GM06990 (cell line): ENCODE measurements at places on chromosomes 7 and 10.

- DNase-seq = no peak
These were observed 110.7 kb downstream of the WDR37 start for GRCh38 chr10:1166828-1167275.

DNA sequence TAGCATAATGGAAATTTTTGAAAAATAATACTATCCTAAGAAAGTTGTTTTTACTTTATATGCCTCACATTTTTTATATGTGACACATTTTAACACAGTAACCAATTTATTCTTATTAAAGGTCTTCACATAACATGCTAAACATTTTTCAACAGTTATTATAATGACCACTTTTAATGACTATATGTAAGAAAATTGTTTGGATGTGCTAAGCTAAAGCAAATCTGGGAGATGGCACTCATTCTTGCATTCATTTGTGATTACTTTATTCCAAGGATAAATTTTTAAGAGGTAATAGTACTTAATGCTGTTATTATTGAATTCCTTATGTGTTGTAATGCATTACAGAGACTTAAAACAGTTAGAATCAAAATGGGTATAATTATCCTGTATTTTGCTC lies 88.1 kb downstream of the ANKIB1 start:
- DNase-seq = no peak

- DNase-seq = no peak
These were observed 346.4 kb upstream of the SHH start for GRCh38 chr7:156158693-156159092.

DNA sequence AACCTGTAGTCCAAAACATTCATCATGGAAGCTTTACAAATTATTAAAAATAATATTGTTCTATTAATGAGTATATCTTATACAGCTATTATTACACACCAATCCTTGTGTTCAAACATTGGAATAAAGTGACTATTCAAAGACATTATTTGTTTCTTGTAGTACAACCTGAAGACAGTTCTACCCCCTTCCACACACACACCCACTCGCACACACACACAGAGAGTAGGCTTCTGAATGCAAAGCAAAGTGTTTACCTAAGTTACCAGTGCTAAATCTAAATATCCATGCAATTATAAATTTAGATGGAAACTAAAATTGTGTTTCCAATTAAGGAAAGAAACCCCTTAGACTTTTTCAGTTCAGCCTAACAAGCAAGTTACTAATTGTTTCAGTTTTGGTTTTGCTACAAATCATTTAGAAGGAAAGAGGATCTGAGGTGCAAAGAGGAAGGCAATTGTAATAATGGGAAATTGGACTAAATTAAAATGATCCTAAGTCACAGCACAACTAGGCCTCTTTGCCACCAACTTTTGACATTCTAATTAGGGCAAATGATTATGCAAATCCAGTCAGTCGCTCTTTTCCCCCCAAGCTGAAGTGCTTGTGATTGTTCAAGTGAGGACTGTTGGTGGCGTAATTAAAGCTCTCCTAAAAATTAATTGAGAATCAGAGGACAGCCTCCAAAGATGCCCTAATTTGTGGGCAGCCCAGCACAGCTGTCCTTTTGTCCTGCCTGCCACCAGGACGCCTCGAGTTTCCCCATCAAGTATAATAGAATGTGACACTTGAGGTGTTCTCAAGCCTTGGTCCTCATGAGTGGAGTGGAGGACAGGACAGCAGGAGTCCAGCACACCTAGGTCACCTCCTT lies 19.9 kb upstream of the ATOH7 start:
- DNase-seq = no peak

GRCh38 chr7:30805931-30806330 lies 34.7 kb downstream of the MINDY4 start:
- no peak for DNase-seq

GRCh38 chr10:79610601-79611191 lies at the start of gene SFTPA1:
TSS of gene SFTPA1 (plus strand) at chr10:79610939. CDS start at chr10:79611826, 887 bp downstream.
- no peak for DNase-seq

DNA sequence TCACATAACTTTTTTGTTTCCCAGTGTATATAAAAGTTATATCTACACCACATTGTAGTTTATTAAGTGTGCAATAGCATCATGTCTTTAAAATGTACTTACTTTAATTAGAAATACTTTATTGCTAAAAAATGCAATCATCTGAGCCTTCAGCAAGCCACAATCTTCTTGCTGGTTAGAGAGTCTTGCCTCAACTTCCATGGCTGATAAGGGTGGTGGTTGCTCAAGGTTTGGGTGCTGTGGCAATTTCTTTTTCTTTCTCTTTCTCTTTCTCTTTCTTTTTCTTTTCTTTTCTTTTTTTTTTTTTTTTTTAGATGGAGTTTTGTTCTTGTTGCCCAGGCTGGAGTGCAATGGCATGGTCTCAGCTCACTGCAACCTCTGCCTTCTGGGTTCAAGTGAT lies 360.0 kb downstream of the MAGI2 start:
- DNase-seq = no peak

DNA sequence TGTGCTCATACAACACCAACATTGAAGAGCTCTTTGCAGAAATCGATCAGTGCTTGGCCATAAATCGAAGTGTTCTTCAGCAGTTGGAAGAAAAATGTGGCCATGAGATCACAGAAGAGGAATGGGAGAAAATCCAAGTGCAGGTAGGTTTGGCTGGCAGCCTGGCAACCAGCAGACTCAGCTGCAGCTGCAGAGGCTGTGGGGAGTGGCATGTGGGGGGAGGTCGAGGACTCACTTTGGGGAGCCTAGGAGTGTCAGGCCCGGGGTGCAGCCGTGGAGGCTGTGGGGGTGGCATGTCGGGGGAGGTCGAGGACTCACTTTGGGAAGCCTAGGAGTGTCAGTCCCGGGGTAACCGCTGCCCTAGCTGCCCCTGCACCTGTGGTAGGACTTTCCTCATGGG lies 35.1 kb downstream of the RNF32 start:
- DNase-seq = no peak

- DNase-seq = no peak
These were observed 3.5 kb upstream of the HOGA1 start for GRCh38 chr10:97580421-97581367.

- no peak for DNase-seq
These were observed 42.0 kb downstream of the COL1A2 start for GRCh38 chr7:94436700-94437099.

- DNase-seq = no peak
These were observed 1141.2 kb downstream of the SORCS1 start for GRCh38 chr10:106023329-106023728.

DNA sequence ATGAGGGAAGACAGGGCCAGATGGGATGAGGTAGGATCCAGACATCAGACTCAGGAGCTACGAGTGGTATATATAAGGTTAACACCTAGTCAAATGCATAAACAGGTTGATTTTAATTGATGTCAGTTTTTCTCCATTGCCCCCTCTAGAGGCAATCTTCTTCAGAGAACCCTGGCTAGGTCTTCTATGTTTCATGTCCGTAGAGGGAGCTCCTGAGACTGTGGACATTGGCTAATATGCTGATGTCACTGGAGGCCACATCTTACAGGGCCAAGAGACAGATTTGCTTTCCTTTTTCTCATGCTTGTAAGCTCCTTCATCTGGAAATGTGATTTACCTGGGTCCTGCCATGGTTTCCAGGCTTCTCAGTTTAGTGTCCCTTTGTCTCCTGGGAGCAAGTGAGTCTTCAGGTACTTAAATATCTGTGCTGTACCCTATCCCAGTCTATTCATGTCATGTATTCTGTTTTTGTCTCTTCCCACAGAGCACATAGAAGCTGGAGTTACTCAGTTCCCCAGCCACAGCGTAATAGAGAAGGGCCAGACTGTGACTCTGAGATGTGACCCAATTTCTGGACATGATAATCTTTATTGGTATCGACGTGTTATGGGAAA lies 161.6 kb upstream of the PRSS1 start:
- no peak for DNase-seq

DNA sequence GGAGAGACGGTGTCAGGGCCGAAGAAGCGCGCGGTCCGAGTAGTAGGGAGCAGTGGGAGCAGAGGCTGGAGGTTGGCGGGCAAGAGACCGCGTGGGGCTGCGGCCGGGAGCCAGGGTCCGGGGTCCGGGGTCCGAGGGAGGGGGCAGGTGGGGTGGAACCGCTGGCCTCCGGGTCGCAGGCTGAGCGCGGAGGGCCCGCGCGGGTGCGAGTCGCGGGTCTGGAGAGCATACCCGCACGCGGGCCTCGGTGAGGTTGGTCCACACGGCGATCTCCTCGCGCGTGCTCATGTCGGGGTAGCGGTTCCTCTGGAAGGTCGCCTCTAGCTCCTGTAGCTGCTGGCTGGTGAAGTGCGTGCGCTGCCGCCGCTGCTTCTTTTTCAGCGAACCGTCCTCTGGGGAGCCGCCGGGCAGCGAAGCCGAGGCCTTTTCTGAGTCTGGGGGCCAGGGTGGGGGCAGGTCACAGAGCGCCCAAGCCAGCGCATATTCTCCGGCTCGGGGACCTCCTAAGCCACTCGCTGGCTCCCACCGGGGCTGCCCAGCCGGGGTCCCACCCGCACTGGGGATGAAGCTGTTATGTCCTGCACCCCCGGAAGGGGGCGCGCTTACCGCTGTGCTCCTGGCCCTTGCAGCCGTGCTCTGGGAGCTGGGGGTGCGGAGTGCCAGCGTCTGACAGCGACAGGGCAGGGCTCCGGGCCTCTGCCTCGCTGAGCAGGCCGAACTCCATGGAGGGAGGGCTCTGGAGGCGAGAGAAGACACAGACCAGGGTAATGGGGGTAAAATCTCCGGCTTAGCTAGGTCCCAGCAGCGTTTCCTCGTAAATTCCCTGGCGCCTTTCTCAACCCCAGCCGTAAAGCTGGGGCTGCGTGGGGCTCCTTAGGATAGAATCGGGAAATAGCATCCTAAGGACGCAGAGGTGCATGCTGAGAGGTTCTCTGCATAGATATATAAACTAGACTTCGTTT lies 5.5 kb downstream of the ELOVL3 start:
- peak; percentile 55 for DNase-seq

DNA sequence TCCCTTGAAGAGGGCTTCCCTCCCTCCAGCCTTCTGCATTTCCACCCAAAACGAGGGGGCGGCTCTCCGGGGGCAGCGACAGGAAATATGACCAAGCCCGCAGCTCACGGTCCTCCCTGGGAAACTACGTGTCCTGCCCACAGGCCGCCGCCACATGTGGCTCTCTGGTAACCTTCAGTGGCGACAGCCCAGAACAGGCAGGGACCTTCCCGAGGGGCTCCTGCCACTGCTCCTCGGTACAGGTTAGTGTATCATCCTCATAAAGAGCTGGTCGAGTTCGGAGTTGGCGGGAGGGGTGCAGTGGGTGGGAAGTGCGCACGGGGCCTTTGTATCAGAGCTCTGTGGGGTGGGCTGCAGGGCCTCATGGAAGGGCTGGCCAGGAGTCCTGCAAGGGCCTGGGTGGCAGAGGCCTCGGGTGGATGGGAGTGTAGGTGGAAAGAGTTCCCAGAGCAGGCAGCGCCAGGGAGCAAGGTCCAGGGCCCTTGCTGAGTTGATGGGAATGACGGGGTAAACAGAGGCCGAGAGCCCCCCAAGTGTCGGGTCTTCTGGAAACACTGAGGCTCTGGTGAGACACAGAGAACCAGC lies 66.0 kb downstream of the TCERG1L start:
- DNase-seq = no peak

GRCh38 chr7:98760201-98760651 lies 109.6 kb downstream of the TMEM130 start:
- no peak for DNase-seq

DNA sequence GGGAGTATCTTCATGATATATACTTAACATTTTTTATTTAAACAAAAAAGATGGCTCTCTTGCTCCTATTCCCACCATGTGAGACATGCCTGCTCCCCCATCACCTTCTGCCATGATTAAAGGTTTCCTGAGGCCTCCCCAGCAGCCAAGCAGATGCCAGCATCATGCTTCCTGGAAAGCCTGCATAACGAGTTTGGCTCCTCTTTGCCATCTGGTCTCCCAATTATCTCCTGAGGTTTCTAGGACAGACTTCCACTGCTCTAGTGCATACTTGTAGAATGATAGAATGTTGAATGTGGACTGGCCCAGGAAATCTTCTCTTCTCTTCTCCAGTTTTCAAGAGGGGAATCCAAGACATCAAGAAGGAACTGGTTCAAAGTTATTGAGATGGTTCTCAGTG lies 45.9 kb upstream of the ELAPOR2 start:
- DNase-seq = no peak

DNA sequence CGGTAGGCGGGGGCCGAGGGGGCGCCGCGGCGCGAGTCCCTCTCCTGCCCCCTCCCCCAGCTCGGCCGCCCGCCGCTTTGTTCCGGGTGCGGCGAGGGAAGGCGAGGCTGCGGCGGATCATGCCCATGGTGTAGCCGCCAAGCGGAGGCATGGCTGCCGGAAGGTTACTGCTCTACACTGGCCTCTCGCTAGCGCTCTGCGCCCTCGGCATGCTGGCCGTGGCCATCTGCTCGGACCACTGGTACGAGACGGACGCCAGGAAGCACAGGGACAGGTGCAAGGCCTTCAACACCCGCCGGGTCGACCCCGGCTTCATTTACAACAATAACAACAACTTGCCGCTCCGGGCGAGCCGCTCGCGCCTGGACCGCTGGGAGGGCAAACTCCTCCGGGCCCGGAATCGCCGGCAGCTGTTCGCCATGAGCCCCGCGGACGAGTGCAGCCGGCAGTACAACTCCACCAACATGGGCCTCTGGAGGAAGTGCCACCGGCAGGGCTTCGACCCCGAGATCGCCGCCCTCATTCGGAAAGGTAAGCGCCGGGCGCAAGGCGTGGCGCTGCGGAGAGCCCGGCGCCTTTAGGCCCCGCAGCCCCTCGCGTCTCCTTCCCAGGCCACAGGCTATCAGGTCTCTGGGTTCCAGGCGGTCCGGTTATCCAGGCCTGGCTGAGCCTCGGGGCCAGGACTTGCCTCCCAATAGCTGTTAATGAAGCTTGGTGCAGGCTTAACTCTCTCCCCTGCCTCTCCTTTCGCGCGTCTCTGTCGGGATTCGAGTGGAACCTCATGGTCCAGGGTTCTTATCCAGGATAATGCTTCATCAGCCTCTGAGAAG lies 513 bp downstream of the TMEM178B start:
- peak; percentile 23 for DNase-seq

- DNase-seq = no peak
These were observed 75.3 kb downstream of the GAD2 start for GRCh38 chr10:26291721-26292480.

GRCh38 chr7:106583706-106584690 lies 77.0 kb downstream of the CCDC71L start:
- no peak for DNase-seq

GRCh38 chr7:98250789-98251188 lies 1.2 kb downstream of the TECPR1 start:
- DNase-seq = no peak

DNA sequence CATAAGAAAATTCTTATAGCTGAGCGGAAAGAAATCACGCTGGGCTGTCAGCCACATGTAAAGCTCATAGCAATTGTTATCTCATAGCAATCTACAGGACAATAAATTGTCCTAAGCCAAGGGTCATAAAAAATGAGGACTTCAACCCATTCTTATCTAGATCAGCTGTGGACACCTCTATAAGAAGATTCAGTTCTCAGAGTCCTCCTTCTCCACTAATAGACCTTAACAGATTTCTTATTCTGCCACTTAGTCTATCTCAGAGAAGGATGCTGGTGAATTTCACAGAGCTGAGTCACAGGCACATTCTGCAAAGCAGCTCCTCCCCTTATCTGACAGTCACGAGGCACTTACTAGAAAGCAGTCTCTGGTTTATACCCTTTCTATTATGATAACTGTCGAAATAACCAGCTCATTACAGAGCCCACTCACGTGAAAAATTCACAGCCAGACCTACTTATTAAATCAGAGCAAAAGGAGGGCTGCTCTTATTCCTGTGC lies 185.3 kb upstream of the PCLO start:
- no peak for DNase-seq
